ENCODE measurements at places on chromosomes 6 and 20. TPM values are rescaled to one million over a fixed set of nuclear protein-coding genes. Genes with fewer than 3 reads are reported as not detected.

Gene ACSS1
- 13.1 TPM for total RNA-seq

Gene PTCRA
- not detected for total RNA-seq

Gene TTLL9
- total RNA-seq = 0.06 TPM

Gene CUL9
- total RNA-seq = 9.9 TPM

Gene COL9A3
- total RNA-seq = 0.54 TPM

Gene MYLIP
- 3.2 TPM for total RNA-seq

Gene PDYN
- not detected for total RNA-seq

Gene NELFE
- 76.2 TPM for total RNA-seq

Gene CASS4
- total RNA-seq = not detected

Gene TRIM10
- total RNA-seq = not detected

Gene SLC25A27
- 0.36 TPM for total RNA-seq

Gene PLN
- total RNA-seq = not detected

Gene SEMG1
- not detected for total RNA-seq

Gene RSPH9
- 0.16 TPM for total RNA-seq

Gene TTI1
- total RNA-seq = 22.0 TPM

Gene IL17F
- total RNA-seq = not detected

Gene FAM83C
- total RNA-seq = 0.06 TPM

Gene LCA5
- 1.0 TPM for total RNA-seq

Gene ZBP1
- total RNA-seq = not detected

Gene FAM209B
- 0.48 TPM for total RNA-seq

Gene SYNDIG1
- 2.3 TPM for total RNA-seq

Gene BTNL2
- total RNA-seq = not detected

Gene KHDC1
- total RNA-seq = 4.5 TPM

Gene NKX2-2
- not detected for total RNA-seq

Gene CD40
- 4.8 TPM for total RNA-seq

Gene HLA-DOB
- 0.19 TPM for total RNA-seq

Gene ACAT2
- total RNA-seq = 28.5 TPM

Gene RIPOR3
- total RNA-seq = 0.02 TPM

Gene SCUBE3
- total RNA-seq = 0.03 TPM

Gene NAPB
- total RNA-seq = 3.2 TPM

Gene PRR18
- total RNA-seq = 0.09 TPM

Gene TCF19
- 15.4 TPM for total RNA-seq

Gene BANF2
- total RNA-seq = not detected

Gene TREM2
- not detected for total RNA-seq

Gene SPEF1
- total RNA-seq = 2.5 TPM

Gene DDR1
- total RNA-seq = 63.5 TPM

Gene B3GALT4
- total RNA-seq = 0.93 TPM

Gene C20orf144
- total RNA-seq = 0.13 TPM

Gene SMLR1
- not detected for total RNA-seq

Gene CCN5
- total RNA-seq = 29.3 TPM

Gene CST2
- 0.32 TPM for total RNA-seq

Gene BPIFB4
- not detected for total RNA-seq

Gene DDX43
- not detected for total RNA-seq

Gene EZR
- total RNA-seq = 300 TPM

Gene CTAGE9
- not detected for total RNA-seq

Gene FAM110A
- 11.7 TPM for total RNA-seq

Gene MDFI
- total RNA-seq = 0.92 TPM

Gene FAM83B
- total RNA-seq = 0.09 TPM

Gene PHACTR3
- not detected for total RNA-seq

Gene OPRL1
- 0.78 TPM for total RNA-seq

Gene PLEKHG1
- total RNA-seq = 0.38 TPM

Gene FHL5
- not detected for total RNA-seq

Data from A549 treated with CORT108297 at 1 μM for 4 hours (cell line).